ENCODE measurements at places on chromosomes 4 and X.

DNA sequence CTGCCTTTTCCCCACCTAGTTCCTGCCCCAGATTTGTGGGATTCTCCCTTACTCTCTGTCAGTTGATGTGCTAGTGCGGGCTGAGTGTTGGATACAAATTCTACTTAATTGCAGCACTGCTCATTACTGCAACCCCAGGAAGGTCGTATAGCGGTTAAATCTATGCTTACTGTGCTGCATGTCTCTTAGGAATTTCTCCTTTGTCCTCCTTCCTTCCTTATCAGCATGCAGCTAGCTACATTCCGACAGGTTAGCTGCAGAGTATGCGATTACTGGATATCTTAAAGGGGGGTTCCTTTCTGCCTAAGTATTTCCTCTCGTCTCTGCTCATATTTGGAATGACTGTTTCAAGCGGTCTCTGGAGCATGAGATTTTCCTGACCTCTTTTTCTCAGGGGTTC lies 662.8 kb downstream of the TLL1 start:
- DNase-seq = no peak

GRCh38 chrX:2707334-2707760 lies 16.3 kb downstream of the CD99 start:
- DNase-seq = no peak

GRCh38 chr4:55214172-55214571 lies 88.8 kb upstream of the KDR start:
- DNase-seq = no peak

DNA sequence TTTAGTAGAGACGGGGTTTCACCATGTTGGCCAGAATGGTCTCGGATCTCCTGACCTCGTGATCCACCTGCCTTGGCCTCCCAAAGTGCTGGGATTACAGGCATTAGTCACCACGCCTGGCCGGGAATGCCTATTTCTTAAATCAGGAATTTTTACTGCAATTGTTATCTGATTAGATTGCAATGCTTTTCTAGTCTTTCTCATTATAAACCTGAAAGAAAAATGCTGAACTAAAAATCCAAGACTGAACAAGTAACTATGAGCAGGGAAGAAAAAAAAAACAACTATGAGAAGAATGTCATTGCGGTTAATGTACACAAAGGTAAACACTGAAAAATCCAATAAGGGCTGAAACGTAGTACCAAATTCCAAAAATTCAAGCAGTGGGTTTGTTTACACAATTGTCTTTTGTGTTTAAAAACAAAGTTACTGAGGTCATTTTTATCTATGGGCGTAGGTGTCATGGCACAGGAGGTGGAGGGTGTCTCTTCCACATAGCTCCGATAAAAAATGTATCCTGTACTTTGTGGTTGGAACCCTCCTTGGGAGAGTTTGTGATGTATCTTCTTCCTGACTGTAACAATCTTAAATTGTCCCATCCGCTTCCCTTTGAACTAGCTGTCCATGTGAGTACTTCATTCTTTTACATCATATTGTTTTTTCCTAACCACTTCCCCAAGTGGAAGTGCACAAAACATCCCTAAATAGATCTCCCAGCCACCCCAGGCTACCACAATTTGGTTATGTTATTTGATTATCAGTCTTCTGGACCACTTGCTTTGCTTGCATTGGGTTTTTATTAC lies 11.1 kb upstream of the TMEM156 start:
- DNase-seq = no peak

DNA sequence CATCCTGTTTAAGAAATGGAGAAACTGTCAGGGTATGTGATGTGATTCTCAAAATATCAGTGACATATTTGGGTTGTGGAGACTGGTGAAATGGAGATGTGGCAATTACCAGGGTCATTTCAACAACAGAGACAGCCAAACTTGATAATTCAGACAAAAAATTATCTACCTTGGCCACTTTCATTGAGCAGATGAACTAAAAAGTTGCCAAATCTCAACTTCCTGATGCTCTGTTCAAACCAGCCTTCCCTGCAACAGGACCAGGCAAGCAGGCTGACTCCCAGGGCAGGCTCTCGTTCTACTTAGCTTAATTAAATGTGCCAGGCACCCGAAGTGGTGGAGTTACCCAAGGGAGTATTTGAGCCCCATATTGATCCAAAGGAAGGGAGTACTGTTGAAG lies 199.6 kb downstream of the AFF2 start:
- DNase-seq = peak; percentile 24

GRCh38 chr4:8261851-8262535 lies 7.6 kb upstream of the HTRA3 start:
- DNase-seq = no peak

- no peak for DNase-seq
Measured at GRCh38 chr4:7384929-7385890, 49.5 kb downstream of the PSAPL1 start.

GRCh38 chr4:45566896-45567603 lies 556.8 kb downstream of the GABRG1 start:
- DNase-seq = no peak
